ENCODE measurements at places on chromosomes 16 and 17. TPM values are rescaled to one million over a fixed set of nuclear protein-coding genes. Genes with fewer than 3 reads are reported as not detected.

DNA sequence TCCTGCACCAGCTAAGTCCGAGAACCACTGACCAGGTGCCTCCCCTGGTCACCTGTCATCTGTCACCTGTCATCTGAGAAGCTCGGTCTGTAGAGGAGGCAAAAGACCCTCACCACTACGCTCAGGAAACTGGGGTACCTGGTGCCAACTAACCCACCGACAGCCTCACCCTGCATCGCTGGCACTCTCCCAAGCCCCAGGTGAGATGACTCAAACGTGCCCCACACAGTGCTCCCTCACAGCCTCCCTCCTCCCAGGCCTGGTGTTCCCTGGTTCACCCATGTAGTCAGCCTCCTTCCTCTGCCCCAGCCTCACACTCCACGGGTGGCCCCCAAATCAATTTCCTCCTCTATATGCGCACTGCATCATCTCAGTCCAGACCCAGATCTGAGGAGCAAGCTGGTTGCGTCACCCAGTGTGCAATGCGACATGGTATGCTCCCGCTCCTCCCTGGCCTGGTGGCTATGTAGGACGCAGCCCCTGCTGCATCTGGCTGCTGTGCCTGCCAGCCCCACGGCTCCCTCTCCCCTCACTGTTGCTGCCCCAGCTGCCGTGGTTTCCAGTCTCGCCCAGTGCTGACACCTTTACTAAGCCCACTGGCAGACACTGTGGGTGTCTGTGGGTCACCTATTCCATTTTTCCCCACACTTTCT lies 68.3 kb downstream of the GTF3C1 start:
- no peak for DNase-seq

GRCh38 chr17:31631766-31632165 lies 227.3 kb downstream of the COPRS start:
- DNase-seq, result no peak

DNA sequence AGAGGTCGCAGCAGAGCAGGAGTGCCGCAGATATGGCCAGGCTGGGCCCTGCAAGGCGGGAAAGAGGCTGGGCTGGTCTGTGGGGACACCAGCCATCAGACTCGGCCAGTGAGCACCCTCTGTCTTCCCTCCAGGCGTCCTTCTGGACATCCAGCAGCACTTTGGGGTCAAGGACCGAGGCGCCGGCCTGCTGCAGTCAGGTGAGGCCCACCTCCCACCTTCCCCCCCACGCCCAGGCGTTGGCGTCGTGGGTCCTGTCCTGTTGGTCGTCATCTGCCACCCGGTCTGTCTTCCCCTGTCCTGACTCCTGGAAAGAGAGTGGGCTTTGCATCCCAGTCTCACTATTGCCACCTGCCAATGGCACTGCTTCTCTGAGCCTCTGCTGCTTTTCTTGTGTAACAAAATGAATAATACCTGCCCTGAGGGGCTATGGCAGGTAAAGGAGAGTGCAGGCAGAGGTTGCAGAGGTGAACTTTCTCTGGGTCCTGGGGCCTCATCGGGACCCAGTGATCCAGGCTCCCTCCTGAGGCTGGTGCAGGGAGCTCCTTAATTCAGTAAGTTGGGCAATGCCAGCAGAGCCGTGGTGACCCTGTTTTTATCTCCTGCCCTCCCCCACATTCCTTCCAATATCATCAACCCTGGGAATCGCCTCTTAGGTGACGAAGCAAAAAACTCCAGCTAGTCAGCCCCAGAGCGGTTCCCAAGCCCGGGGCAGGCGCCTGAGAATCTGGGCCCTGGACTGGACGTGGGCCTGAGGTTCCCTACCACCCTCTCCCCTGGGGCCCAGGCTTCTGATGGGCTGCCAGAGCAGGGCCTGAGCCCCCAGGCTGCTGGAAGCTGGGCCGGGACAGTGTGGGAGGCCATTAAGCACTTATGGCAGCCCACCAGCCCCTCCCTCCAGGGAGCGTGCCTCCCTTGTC lies 14.7 kb downstream of the SPNS2 start:
- DNase-seq, result no peak

Gene PITPNM3
- total RNA-seq, result 1.3 TPM

DNA sequence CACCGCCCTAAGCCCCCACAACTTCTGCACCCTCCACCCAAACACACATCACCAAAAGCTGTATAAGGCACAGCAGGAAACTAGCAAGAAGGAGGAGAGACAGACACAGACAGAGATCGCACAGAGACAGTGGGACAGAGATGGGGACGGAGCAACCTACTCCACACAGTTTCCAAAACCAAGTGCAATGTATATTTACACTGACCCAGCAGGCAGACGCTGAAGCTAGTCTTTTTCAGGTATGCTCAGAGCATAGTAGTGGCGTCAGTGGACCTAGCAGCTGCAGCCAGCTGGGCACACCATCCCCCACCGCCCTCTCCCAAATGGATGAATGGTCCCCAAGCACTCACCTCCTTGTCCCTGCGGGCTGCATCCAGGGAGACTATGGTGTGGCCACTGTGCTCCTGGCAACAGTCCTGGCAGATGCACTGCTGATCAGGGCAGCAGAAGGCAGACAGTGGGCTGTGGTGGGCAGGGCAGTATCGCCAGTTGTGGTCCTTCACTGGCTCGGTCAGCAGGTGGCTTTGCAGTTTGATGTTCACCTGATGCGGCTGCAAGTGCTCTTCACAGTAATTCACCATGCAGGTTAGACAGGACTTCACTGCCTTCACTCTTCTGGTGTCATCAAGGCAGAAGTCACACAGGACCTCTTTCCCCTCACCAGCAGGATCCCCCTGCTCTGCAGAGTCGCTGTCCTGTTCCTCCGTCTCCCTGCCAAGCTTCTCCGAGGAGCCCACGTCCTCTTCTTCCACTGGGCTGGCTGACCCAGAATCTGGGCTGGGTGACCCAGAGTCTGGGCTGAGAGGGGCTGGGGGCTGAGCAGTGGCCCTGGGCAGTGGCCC lies 31.5 kb upstream of the FBXW10B start:
- DNase-seq, result no peak

Gene TSPOAP1
- 0.60 TPM for total RNA-seq

DNA sequence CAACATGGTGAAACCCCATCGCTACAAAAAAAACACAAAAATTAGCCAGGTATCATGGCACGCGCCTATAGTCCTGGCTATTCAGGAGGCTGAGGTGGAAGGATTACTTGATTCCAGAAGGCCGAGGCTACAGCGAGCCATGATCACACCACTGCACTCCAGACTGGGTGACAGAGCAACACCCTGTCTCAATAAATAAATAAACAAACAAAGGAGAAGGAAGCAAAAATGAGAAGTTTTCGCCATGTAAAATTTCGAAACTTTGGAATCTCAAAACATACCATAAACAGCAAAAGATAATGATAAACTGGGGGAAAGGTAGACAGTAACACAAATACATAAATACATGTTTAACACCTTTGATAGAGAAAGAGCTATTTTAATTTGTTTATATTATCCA lies 130.9 kb downstream of the ZFHX3 start:
- DNase-seq, result no peak

- DNase-seq, result no peak
Observed at GRCh38 chr17:17137731-17138585, 68.2 kb downstream of the PLD6 start.

- DNase-seq, result no peak
Observed at GRCh38 chr16:80375973-80376372, 164.8 kb upstream of the DYNLRB2 start.
